ENCODE measurements at places on chromosomes 11 and 22.

DNA sequence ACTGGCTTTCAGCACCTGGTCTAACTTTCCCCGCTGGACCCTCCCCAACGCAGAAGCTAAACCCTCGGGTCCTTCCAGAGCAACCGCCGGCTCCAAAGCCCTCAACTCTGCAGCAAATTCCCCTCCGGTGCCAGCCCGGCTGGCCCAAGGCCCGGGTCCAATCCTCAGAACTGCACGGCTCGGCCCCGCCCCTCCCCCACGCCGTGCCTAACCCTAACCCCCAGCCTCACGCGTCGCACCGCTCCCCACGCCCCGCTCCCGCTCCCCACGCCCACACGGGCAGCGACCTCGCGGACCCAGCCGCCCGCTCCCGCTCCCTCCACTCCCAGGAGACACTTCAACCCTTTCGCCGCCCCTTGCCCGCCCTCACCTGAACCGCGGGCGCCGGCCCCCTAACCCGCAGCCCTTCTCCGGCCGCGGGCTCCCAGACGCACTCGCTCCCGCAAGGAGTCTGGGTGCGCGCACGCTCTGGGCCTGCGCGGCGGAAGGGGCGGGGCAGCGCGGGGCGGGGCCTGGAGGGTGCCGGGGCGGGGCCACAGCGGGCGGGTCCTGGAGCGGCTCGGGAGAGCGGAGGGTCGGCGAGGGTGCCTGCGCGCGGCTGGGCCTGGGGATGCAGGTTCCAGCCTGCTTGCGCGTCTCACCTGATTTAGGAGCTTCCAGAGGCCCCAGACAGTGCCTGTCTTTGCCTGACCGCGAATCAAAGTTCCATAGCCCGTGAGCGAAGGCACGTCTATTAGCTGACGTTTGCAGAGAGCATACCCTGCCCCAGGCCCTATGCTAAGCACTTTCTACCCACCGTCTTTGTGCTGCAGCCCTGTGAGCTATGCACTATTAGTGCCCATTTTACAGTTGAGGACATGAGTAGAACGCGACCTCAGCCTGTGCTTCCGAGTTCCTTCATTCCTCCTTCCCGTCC lies at the start of gene NFRKB:
Gene NFRKB (minus strand): TSS at position 453 of the 916 bp plus-strand sequence. CDS start 2,729 bp downstream, outside the sequence.
- DNase-seq: peak; percentile 95

- DNase-seq: no peak
Observed at GRCh38 chr11:112012874-112013273, 12.3 kb upstream of the DLAT start.

DNA sequence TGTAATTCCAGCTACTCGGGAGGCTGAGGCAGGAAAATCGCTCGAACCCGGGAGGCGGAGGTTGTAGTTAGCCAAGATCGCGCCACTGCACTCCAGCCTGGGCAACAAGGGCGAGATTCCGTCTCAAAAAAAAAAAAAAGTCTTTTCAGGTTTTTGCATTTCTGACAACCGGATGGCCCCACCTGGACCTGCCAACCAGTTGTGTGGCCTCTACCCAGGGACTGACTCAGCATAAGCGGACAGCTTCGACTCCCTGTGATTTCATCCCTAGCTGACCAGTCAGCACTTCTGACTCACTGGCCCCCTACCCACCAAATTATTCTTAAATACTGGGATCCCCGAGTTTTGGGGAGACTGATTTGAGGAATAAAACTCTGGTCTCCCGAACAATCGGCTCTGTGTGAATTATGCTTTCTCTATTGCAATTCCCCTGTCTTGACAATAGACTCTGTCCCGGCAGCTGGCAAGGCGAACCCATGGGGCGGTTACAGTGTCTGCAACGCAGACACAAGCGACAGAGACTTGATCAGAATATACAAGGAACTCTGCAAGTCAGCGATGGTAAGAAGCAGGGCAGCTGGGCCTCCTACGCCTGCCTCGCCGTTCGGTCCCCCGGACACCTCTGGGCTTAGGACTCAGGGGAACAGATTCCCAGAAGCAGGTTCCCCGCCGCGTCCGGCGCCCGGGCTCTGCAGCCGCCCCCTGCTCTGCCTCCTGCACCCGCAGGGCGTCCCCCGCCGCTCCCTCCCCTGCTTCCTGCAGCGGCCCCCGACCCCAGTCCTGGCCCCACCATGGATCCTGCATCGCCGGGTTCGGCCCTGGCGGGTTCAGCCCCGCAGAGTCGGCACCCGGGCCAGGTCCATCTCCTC lies 741 bp upstream of the TALDO1 start:
- no peak for DNase-seq

DNA sequence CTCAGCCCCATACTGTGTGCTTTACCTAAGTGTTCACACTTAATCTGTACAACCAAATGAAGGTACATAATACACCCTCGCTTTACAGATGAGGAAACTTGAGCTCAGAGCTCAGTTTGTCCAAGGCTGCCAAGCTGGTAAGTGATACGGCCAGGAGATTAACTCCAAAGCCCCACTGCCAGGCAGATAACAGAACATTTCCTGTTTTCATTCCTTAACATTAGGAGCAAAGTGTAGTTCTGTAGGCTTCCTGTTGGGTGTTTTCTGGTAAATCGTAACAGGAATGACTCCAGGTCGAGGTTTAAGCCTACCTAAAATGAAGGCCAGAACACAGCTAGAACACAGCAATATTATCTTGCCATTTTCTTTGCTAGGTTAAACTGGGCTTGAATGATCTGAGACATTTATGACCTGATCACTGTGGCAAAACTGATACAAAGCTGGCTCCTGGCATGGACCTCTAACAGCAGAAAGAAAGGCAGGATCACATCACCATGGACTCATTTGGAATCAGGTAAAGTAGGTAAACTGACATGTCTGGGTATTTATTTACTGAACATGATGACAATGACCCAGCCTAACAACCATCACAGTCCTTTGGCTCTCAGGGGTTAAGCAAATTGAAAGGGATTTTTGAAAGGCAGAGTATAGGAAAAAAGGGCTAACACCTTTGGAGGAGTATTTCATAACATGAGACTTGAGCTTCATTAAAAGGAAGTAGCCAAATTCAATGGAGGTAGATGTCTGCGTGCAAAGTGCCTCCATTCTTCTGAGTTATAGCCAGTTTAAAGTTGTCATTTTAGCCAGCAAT lies 3.9 kb upstream of the NUP50 start:
- no peak for DNase-seq

DNA sequence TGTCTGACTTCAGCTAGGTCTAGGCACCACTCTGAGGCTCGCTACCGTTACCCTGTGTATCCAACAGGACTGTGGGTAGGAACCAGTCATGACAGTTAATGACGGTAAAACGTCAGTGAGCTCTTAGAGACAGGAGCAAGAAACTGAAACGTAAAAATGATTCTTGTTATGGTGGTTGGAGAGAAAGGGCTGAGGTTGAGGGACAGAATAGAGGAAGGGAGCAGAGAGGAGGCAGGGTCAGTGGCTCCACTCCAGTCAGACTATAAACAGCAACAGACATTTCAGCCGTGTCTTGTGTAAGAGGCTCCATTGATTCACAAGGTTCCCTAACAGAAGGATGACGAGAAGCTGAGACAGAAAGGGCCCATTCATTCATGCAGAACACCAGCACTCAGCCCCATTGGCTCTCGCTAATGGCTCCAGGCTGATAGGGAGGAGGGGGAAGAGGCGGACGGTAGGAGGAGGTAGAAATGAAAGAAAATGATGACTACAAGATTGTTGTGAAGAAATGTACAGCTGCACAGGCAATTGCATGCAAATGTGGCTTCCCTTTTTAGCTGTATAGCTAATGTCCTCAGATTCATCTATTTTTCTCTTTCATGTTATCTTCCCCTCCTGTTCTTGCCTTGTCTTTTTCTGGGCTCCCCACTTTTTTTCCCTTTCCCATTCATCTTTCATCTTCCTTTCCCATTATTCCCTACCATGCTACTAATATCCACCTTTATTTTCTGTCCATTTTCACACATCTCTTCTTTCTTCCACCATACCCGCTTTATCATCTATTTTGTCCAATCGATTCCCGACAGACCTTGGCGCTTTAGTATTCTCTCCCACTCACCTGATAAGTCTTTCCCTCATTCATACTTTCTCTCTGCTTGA lies 34.3 kb downstream of the ETS1 start:
- DNase-seq: no peak

DNA sequence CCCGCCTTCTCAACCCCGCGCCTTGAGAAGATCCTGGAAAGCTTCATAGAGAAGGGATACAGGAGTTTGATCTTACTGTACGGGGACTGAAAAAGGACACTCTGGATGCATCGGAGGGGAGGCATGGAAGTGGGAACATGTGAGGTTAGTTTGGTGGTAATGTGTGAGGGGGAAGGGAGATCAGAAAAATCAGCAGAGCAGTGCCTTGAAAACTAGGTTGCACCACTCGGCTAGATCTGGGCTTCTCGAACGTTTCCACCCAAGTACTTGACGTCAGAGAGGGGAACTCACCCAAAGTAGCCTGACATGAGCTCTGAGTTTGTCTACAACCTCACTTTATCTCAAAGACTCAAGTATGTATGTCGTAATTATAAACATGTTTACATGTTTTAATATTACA lies 14.5 kb downstream of the USP35 start:
- DNase-seq: peak; percentile 43

DNA sequence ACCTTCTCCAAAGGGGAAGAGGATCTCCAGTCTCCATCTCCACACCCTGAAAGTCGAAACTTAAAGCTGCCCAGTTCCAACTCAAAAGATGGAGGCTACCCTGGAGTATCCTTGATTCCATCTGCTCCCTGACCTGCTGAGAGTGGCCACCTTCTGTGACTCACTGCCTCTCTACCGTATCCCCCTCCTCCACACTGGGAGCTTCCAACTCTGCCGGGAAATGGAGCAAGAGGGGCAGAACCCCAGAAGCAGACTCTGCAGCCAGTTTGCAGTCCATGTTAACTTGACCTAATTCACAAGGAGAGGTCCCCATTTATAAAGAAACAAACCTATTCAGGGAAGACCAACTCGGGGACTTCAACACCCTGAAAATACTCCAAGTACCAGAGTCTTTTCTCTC lies 22.0 kb upstream of the IRAG1 start:
- no peak for DNase-seq

GRCh38 chr11:102780491-102780918 lies at the start of gene MMP10:
MMP10 (minus strand) TSS chr11:102780628; CDS start chr11:102780591, 37 bp downstream.
- DNase-seq: no peak

- no peak for DNase-seq
Observed at GRCh38 chr22:38219632-38220031, 17.8 kb downstream of the MAFF start.

DNA sequence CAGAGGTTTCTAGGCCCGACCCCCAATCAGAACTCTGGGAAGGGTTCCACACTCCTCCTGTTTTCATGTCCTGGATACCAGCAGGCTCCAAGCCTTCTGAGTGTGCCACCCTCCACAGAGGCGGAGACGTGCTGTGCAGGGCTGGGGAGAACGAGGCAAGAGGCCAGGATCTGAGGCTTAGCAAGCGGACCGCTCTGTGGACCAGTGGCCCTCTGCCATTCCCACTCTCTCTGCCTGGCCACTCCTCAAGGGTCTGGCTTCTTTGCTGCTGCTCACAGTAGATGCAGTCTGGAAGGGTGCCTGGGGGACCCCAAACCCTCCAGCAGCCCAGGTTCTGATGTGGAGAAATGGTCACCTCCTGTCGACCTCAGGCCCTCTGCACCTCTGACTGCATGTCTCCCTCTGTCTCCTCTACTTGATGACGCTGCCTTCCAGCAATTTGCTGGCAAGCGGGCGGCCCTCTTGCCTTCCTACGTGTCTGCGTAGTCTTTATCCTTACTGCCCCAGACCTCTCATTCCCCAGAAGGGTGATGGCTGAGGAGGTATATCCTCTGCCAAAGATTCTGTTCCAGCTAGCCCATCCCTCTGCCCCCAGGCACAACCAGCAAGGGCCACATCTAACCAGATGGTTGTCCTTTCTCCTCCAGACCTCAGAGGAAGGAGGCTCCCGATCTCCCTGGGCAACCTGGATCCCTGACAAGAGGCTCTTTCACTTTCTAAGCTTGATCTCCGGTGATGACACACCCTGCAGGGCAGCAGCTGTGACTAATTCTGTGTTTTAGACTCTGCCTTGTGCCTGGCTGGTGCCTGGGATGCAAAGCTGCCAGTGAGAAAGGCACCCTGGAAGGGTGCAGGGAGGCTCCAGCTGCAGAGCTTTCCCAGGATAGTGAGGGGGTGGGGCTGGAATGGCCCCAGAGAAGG lies 87.3 kb downstream of the NAT10 start:
- DNase-seq: no peak

- no peak for DNase-seq
Observed at GRCh38 chr22:46086577-46087335, 63.6 kb upstream of the PPARA start.

DNA sequence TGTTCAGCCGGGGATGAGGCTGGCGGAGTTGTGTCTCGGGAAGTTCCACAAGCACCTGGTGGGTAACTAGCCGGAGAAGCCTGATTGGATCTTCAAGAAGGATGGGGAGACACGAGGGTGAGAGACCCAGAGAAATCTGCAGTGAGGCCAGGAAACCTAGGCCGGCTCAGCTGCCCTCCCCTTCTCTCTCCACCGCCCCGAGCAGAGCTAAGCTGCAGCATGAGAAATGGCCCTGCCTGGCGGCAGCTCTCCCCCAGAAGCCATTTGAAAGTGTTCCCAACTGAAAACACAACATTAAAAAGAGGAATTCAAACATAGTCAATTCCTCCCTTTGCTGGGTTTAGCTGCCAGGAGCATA lies 77.8 kb upstream of the SHISAL1 start:
- DNase-seq: no peak

GRCh38 chr11:34273099-34273498 lies 84.7 kb downstream of the ABTB2 start:
- DNase-seq: no peak
